ENCODE measurements at places on chromosomes 4 and X.

GRCh38 chrX:34560180-34560579 lies 96.9 kb downstream of the TMEM47 start:
- DNase-seq: no peak

- no peak for DNase-seq
These were observed 265.0 kb upstream of the SLITRK2 start for GRCh38 chrX:145552643-145553042.

- DNase-seq: peak; percentile 4
These were observed 94.6 kb downstream of the COX18 start for GRCh38 chr4:72974694-72975487.

DNA sequence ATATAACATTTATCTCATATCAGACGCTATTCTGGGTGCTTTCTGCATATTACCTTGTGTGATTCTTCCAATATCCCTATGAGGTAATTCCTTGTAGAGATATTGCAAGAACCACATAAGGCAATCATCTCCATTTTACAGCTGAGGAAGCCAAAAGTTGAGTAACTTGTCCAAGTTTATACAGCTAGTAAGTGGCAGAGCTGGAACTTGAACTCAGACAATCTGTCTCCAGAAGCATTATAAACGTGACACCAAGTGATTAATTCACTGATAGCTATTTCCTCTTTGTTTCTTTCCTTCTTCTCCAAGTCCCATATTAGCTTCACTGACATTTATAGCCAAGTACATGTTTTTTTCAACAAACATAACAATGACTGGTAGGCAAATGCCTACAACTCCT lies 7.3 kb downstream of the EMCN start:
- DNase-seq: no peak

- DNase-seq: no peak
These were observed 149.7 kb upstream of the ANKRD50 start for GRCh38 chr4:124862261-124862660.

- DNase-seq: no peak
These were observed 20.5 kb downstream of the AKAP4 start for GRCh38 chrX:50180073-50180940.

- DNase-seq: no peak
These were observed 141.4 kb downstream of the NAA11 start for GRCh38 chr4:79184476-79184875.

DNA sequence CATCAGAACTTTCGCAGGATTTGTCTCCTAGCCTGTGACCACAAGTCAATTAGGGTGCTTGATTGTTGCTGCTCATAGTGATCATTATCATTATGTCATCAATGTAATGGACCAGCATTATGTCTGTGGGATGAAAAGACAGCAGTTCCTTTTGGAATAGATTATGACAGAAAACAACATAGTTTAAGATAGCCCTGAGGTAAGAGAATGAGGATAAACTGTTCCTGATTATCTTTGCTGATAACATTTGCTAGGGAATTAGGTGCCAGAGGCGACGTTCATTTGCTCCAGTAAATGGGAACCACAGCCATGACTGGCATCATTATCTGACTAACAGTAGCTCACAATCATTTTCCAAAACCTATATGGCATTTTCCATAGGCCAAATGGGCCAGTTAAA lies 12.7 kb upstream of the THOC2 start:
- no peak for DNase-seq

DNA sequence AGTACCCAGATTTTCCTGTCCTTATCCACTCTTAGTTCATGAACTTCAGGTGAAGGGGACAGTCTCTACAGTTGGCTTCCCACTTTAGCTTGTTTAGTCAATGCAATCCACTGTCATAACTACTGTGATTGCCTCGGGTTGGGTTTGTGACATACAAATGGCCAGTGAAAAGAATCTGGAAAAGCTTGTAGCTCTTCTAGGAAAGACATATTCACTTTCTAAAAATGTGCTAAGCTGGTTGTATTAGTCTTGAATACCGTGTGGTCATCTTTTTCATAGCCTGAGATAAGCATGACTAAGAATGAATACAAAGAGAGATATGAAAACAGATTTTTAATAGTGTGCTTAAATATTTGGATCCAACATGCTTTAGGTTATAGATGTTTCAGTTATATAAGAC lies 1443.5 kb upstream of the IGFBP7 start:
- no peak for DNase-seq

GRCh38 chr4:24262616-24263015 lies 321.7 kb downstream of the DHX15 start:
- DNase-seq: no peak

- DNase-seq: no peak
These were observed 314.6 kb upstream of the CASK start for GRCh38 chrX:42237956-42238355.

- DNase-seq: no peak
These were observed 27.7 kb upstream of the TEC start for GRCh38 chr4:48297256-48297846.

DNA sequence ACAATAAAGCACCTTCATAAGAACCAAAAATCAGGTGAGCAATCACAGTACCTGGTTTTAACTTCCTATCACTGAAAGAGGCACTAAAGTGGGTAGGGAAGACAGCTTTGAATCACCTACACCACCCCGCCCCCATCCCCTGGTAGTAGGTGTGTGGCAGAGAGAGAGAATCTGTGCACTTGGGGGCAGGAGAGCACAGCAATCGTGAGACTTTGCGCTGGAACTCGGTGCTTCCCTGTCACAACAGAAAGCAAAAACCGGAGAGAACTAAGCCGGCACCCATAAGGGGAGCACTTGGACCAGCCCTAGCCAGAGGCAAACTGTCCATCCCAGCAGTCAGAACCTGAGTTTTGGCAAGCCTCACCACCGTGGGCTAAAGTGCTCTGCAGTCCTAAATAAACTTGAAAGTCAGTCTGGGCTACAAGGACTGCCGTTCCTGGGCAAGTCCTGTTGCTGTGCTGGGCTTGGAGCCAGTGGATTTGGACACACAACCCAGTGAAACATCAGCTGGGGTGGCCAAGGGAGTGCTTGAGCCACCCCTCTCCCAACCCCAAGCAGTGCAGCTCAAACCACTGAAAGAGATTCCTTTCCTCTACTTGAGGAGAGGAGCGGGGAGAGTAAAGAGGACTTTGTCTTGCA lies 32.1 kb downstream of the NDUFB11 start:
- no peak for DNase-seq

DNA sequence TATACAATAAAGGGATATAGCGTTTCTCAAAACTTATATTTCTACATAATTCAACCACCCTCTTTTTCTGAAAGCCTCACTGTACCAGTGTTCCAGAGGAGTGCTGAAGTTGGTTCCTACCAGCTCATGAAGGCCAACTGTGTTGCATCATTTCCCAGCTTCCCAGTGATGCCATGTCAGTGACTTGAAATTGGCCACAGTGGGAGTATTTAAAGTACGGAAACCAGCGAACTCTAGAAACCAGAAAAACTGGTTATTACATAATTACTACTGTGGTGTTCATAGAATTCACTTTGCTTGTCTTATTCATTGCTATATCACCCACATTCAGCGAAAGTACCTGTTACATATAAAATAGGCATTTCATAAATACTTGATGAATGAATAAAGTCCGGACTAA lies 135.4 kb downstream of the GC start:
- DNase-seq: no peak

DNA sequence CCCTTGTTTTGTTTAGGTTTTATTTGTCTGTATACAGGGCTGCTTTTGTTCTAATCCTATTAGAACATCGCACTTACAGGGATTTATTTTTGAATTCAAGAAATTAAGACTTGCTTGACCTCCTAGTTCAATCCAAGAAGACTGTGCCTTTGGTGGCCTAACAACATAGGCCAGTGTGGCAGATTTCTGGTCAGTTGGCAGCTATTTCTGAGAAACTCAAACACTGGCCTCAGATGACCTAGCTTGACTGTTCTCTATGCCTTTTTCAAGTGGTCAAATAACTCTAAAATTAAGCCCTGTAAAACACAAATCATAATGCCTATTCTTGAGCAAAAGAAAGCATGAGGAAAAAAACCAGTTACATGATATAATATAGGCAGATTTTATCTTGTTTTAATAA lies 89.3 kb upstream of the GPR34 start:
- no peak for DNase-seq

DNA sequence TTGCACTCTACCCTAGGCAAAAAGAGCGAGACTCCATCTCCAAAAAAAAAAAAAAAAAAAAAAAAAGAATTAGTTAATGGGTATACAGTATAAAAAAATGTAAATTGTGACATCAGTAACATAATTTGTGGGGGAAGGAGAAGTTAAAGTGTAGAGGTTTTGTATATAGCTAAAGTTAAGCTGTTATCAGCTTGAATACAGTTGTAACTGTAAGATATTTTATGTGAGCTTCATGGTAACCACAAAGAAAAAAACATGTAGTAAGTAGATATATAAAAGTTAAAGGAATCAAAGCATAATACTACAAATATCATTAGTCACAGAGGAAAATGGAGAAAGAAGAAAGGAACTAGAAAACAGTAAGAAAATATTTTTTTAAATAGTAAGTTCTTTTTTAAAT lies 53.2 kb upstream of the EPGN start:
- no peak for DNase-seq

DNA sequence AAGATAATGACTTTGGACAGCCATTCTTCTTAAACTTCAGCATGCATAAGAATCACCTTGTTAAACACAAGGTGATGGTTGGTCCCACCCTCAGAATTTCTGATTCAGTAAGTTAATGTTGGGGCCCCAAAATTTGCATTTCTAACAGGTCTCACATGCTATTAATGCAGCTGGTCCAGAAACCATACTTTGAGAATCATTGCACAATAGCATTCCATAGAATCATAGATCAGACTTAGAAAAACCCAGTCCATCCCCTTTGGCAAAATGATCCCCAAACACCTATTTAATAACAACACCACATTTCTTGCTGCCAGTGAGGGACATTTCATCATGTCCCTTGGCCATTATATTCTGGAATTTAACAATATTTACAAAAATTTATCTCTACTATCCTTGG lies 6.2 kb upstream of the MGAT4D start:
- DNase-seq: no peak

DNA sequence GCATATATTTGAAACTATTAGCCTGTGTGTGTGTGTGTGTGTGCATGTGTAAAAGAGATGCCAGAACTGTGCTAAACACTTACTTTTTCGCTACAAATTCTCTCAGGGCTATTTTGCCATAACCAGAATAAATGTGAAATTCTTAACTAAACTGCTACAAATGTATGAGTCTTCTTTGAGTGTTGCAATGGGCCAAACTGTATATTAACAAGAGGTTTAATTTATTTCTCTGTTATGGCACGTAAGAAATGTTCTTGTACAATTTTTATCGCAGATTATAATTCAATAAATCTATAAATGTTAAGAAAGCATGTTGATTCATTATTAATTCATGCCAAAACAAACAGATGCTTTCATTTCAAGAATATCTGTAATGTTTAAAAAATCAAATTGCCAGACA lies 454.5 kb upstream of the PCDH7 start:
- DNase-seq: no peak
